ENCODE measurements at places on chromosomes 13 and 19. TPM values are rescaled to one million over a fixed set of nuclear protein-coding genes. Genes with fewer than 3 reads are reported as not detected.

Gene RFX1
- 0.83 TPM for total RNA-seq

GRCh38 chr13:52780611-52781010, 41.0 kb upstream of the CNMD start:
- no peak for DNase-seq

GRCh38 chr13:113139577-113139976, 17.0 kb downstream of the F10 start:
- no peak for DNase-seq

GRCh38 chr19:54248016-54248601, 5.5 kb upstream of the LILRA6 start:
- peak; percentile 26 for DNase-seq

DNA sequence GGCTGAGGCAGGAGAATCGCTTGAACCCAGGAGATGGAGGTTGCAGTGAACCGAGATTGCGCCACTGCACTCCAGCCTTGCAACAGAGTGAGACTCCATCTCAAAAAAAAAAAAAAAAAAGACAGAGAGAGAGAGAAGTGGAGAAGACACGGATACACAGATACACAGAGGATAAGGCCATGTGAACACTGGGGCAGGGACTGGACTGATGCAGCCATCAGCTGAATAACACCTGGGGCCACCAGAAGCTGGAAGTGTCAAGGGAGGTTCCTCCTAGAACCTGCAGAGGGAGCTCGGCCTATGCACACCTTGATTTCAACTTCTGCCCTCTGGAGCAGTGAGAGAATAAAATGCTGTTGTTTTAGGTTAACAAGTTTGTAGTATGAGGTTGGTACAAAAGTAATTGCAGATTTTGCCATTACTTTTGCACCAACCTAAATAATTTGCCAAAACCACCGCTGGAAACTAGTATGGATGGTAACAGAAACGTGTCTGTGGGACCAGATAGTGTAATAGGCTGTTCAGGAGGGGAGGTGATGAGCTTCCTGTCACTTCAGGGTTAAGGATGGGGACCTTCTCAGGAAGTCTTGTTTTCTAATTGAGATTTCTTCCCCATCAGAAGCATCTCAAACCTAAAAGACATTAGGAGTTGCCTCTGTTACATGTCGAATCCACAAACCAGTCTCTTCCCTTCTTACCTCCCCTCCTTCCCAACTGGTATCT, 36.4 kb upstream of the IGSF23 start:
- peak; percentile 20 for DNase-seq

Gene OR10H4
- not detected for total RNA-seq

DNA sequence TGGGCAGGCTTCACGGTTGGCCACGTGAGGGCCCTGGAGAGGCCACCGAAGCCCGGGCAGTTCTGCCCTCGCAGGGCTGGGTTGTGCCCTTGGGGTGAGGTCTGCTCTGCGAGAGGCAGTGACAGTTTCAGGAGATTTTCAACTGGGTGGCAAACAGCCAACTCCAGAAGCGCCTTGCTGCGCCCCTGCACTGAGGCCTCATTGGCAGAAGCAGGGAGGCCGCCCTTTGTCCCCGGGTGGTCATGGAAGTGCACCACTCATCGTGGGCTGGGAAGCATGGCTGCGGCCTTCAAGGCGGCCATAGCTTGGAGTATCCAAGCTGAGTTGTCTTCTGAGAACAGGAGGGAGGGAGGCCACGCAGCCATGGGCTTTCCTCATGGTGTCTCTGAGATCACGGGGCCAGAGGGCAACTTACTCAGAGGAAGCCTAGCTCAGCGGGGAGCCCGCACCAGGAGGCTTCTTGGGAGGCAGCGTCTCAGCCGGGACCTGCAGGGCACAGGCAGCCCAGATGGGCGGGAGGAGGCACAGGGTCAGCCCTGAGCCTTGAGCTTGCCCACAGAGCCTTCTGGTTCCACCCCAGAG, 14.8 kb downstream of the PLEKHJ1 start:
- DNase-seq, result peak; percentile 35

GRCh38 chr19:11203194-11204075, 6.1 kb upstream of the KANK2 start:
- peak; percentile 71 for DNase-seq

Gene TMEM221
- not detected for total RNA-seq

GRCh38 chr19:42076380-42076944, 496 bp downstream of the ZNF574 start:
- no peak for DNase-seq

Gene MISP3
- under 0.01 TPM for total RNA-seq

DNA sequence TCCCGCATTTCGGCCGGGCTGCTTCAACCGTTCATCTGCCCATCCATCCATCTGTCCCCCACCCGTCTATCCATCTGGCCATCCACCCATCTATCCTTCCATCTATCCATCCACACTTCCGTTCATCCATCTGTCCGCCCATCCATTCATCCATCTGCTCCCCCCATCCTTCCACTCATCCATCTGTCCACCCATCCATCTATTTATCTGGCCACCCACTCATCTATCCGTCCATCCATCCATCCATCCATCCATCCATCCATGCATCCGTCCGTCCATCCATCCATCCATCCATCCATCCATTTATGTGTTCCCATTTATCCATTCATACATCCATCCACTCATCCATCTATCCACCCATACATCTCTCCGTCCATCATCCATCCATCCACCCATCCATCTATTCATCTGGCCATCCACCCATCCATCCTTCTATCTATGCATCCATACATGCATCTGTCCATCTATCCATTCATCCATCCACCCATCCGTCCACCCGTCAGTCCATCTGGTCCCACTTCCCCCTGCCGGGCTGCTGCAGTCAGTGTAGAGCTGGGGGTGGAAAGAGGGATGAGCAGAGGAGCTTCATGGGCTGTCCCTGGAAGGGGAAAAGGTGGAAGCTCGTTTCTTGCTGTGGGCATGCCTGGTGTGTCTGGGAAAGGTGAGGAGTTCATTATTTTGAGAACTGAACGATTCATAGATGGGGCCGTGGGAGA, 722 bp downstream of the HSD11B1L start:
- DNase-seq, result no peak

DNA sequence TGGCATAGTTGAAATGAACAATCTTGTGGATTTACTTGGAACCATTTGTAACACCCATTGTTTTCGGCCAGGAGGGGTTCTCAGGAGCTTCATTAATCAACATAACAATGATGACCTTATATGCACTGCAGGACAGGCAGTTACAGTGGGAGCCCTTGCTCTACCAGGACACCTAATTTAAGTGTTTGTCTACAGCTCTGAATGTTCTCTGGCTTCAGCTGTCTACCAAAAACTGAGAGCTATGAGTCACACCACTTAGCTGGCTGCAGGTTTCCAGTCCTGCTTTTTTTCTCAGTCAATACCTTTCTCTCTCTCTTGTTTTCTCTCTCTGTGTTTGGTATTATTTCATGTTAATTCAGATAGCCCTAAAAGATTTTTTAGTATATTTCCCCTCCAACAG, 105.4 kb upstream of the MBNL2 start:
- DNase-seq, result peak; percentile 65

GRCh38 chr19:52170304-52170703, 1.1 kb downstream of the ZNF836 start:
- DNase-seq, result no peak

- no peak for DNase-seq
Measured at GRCh38 chr13:73883162-73883561, 251.0 kb downstream of the KLF12 start.

GRCh38 chr13:45728759-45729158, 26.6 kb downstream of the CBY2 start:
- DNase-seq, result no peak

Gene PDX1
- total RNA-seq, result not detected

Gene OVOL3
- not detected for total RNA-seq

- no peak for DNase-seq
Measured at GRCh38 chr13:97397267-97397666, 36.7 kb upstream of the RAP2A start.

DNA sequence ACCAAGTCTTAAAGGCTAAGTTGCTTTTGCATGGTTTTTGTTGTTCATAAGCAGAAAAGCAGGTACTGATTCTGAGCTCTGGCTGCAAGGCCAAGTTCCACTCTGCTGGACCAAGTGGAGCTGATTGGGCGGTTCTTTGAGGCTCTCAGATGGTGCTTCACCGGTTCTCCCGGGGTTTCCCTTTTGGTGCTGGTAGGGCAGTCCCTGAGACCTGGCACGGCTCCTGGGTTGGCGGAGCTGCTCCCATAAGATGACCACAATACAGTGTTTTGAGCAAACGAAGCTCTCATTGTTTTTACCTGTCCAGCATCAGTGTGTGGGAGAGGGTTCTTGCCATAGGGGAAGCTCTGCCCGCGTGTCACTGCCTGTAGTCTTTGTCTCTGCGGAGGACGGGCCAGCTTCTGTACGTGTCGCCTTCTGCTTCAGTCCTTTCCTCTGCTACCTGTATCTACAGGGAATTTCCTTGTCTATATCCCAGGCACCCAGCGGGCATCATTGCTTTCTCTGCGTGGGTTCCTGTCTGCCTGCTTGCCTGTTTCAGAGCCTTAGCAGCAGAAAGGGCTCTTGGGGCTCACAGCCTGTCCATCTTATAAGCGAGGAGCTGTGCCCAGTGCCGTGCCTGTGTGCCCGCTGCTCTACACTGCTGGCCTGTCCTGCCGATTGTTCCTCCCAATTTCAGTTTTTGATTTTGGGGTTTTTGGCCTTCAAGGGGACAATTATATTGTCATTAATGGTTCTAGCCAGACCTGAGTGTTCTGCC, 2.3 kb downstream of the U2AF2 start:
- DNase-seq, result no peak

DNA sequence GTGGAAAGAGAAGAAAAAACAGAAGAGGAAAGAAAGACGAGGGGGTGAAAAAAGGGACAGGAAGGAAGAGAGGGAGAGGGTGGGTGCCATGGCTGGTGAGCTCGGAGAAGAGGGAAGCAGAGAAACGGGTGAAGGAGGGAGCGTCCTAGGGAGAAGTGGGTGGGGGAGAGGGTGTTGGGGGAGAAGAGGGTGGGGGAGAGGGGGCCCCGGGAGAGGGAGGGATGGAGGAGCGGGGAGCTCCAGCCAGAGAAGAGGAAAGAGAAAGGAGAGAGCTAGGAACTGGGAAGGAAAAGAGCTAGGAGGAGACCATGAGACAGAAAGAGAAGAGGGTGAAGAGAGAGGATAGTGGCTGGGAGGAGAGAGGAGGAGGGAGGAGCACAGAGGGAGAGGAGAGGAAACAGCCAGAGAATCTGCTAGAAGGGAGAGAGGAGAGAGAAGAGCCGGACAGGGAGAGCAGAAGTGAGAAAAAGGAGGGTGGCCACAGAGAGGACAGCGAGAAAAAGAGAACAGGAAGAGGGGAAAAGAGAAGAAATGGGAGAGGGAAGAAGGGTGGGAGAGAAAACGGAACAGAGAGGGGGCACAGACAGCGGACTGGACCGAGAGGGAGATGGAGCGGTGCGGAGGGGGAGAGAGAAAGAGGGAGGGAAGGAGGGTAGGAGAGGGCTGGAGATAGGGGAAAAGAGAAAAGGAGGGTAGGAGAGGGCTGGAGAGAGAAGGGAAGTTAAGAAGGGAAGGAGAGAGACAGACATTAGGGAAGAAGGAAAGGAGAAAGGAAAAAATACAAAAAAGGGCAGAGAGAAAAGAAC, 11.9 kb upstream of the GARIN5A start:
- no peak for DNase-seq

DNA sequence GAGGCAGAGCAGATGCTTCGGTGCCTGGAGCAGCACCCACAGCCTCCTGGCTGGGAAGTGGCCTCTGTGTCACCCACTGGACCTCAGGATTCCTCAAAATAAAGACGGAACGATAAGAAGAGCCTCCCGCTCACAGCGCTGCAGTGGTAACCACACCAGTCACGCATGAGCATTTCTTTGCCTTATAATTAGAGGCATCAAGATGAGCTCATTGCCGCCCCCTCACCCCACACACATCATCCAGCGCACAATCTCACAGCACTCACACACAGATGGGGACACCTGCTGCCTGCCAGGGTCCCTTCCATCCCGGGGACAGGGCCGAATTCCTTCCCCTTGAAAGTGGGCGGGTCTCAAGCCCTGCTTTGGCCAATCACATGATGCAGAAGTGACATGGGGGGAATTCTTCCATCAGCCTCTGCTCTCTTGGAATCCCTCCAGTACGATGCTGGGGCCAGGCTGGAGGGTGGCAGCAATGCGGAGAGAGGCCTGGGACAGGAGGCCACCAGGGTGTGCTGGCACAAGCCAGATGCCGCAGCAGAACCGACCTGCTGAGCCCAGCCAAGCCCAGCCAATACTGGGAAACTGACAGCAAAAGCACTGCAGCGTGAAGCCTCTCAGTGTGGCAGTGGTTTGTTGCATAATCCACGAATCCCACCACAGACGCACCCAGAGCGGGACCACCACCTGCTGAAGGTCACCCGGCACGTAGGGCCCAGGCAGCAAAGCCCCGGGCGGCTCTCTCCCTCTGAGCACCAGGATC, 16.0 kb downstream of the PIP5K1C start:
- DNase-seq, result peak; percentile 31

Gene NOTCH3
- total RNA-seq, result 5.9 TPM
